NCI-H510A (cell line): ENCODE measurements at places on chromosomes 4 and X.

- no peak for DNase-seq
These were observed 52.5 kb downstream of the MAGEB10 start for GRCh38 chrX:27860337-27860736.

- DNase-seq = no peak
These were observed 13.9 kb upstream of the CT47A1 start for GRCh38 chrX:120999413-120999812.

- no peak for DNase-seq
These were observed 508.2 kb upstream of the FAM241A start for GRCh38 chr4:111636961-111637585.

DNA sequence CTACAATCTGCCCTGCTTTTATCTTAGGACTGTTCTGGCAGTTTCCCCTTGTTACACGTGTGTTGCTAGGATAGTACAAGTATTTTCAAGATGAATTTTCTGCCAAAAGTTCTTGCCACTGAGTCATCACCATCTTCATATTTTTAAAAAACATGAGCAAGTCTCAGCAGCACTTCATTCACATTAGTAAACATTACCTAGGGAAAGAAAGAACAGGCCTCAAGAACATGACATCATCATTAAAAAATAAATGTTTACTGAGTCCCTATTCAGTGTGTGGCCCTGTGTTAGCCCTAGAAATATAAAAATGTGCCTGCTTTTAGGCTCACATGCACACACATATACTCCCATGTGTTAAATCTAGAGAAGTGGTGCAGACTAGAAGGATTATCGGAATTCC lies 18.7 kb upstream of the GPC3 start:
- DNase-seq = no peak

DNA sequence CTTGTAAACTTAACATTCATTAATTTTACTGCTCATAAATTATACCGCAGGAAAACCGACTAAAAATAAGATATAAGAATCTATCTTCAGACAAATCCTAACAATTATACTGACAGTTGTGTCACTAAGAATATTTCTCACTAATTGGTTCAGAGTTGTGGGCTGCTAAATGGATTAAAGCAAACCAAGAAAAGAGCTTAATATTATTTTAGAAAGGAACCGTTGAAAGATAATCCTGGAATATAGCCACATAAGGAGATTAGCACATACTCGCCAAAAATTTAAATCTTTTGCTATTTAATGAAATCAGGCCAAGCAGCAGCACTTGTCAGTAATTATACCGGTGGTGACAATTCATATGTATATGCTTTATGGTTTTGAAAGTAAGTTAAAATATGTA lies 132.8 kb downstream of the SLIT2 start:
- no peak for DNase-seq

GRCh38 chr4:20787940-20788665 lies 87.8 kb downstream of the PACRGL start:
- DNase-seq = no peak

GRCh38 chrX:135632353-135632752 lies 81.1 kb upstream of the CT45A1 start:
- no peak for DNase-seq

DNA sequence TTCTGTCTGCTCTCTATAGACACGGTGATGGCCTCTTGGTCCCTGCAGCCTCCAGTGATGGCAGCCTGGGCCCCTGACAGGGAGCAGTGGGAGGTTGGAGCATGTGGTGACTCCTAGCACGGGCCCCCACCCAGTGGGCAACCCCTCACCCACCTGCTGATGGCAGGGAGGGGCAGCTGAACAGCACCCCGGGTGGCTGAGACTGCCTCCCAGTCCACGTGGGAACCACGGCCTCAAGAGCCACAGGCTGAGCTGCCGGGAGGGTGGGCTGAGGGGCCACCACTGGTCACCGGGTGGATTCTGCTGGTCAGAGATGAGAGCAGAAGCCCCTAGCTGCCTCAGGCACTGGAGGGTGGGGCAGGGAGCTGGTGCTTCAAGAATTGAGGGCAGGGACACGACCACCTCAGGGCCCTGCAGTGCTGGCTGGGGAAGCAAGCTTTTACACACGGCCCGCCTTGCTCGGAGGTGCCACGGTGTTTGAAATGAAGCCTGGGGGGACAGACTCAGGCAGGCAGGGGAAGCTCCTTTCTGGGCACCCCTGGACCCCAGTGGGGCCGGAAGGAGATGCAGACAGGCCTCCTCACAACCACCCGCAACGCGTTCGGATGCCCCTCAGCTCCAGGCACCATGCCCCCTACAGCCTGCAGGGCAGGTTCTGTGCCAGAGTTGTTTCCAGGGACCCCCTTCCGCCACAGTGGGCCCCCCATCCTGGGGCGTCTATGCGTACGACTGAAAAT lies 6.3 kb upstream of the HAUS3 start:
- no peak for DNase-seq

GRCh38 chr4:72374159-72374558 lies 194.9 kb downstream of the ADAMTS3 start:
- no peak for DNase-seq

- no peak for DNase-seq
These were observed 73.3 kb downstream of the SOX3 start for GRCh38 chrX:140431521-140431920.

- no peak for DNase-seq
These were observed 936.4 kb downstream of the FAT4 start for GRCh38 chr4:126251169-126251568.

- DNase-seq = peak; percentile 8
These were observed 9.9 kb downstream of the TMSB4X start for GRCh38 chrX:12984603-12985319.

- no peak for DNase-seq
These were observed 512 bp upstream of the ANTXR2 start for GRCh38 chr4:80073473-80074008.

GRCh38 chr4:168849030-168849675 lies 160.9 kb downstream of the CBR4 start:
- no peak for DNase-seq

- no peak for DNase-seq
These were observed 44.3 kb downstream of the NYX start for GRCh38 chrX:41491267-41492004.

GRCh38 chr4:171751538-171751937 lies 61.7 kb upstream of the GALNTL6 start:
- no peak for DNase-seq

DNA sequence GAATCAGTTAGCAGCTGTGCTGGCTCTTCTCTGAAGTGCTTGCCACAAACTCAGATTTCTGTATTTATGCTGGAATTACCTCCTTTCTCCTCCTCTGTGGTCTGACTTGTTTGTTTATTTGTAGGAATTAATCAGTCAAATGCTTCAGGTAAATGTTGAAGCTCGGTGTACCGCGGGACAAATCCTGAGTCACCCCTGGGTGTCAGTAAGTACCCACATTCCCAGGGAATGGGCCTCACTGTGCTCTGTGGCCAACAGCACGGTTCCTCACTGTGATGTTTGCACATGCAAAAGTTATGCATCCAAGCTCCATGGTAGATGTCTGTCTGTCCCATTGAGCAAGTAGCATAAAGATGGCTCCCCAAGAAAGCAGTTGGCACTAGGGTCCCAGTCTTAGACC lies 169.9 kb downstream of the DCLK2 start:
- no peak for DNase-seq

DNA sequence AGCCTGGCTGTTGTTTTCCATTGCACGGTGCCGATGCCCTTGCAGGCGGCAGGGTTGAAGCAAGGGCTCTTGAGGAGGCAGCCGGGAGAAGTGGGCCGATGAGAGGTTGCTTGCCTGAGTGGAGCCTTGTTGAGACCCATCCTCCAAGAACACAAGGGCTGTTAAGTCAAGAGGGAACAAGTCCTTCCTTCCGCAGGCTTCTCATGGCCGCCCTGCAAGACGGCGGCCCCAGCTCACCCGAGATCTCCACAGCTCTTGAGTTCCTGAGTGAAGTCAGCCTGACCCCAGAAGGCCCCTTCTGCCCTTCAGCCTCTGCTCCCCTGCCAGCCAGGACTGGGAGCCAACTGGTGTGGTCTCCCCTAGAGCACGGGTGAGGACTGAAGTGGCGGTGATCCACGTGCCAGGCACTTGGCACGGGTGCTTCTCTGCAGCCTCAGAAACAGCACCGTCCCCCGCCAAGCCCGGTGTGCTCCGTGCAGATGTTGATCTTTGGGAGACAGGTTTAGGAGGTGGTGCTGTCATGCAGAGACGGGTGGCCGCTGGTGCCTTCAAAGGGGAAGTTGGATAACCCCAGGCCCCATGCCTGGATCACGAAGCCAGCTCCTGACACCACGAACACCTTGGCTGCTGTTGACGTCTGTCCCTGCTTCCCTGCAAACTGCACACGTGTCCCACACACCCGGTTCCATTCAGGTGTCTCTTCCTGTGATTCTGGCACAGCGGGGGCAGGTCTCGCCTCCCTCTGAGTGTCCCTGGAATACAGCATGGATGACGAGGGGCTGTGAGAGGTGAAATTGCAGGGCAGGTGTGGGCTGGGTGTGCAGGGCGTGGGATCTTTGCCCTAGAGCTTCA lies 164.4 kb upstream of the PSAPL1 start:
- no peak for DNase-seq
